ENCODE measurements at places on chromosomes 13 and 19.

DNA sequence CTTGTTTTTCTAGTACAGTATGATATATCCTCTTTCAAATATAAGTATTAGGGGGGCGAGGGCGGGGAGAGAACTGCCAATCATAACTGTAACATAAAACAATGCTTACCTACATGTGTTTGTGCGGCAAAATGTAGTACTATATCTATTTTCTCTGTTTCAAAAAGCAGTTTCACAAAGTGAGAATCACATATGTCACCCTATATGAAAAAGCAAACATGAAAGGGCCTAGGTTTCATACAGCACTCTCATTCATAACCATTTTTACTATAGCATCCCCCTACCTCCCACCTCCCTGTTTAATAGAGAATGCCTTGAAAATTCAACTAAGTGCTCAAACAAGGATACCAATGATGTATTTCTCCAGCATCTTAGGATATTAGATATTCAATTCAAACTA, 5.2 kb downstream of the TGDS start:
- no peak for DNase-seq

- no peak for DNase-seq
Measured at GRCh38 chr13:99687723-99688397, 186.6 kb downstream of the TM9SF2 start.

- DNase-seq, result no peak
Measured at GRCh38 chr13:71590654-71591148, 276.3 kb downstream of the DACH1 start.

DNA sequence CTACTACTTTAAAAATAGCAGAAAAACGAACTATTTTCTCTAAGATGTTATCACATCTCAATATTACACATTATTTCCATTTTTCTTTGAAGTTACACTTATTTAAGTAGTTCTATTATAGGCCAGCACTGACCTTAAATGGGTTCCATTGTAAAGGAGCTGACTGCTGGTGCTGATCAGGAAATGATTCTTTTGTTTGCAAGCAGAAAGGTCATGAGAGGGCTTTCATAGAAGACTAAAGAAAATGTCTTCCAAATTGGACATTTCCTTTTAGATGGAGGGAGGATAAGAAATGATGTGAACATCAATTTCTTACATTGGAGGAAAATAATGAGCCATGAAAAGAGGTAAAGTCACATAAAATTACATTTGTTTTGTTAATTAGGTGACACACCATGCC, 96.2 kb downstream of the SUCLA2 start:
- no peak for DNase-seq

GRCh38 chr19:5627395-5627904, 4.6 kb downstream of the SAFB start:
- DNase-seq, result peak; percentile 90

DNA sequence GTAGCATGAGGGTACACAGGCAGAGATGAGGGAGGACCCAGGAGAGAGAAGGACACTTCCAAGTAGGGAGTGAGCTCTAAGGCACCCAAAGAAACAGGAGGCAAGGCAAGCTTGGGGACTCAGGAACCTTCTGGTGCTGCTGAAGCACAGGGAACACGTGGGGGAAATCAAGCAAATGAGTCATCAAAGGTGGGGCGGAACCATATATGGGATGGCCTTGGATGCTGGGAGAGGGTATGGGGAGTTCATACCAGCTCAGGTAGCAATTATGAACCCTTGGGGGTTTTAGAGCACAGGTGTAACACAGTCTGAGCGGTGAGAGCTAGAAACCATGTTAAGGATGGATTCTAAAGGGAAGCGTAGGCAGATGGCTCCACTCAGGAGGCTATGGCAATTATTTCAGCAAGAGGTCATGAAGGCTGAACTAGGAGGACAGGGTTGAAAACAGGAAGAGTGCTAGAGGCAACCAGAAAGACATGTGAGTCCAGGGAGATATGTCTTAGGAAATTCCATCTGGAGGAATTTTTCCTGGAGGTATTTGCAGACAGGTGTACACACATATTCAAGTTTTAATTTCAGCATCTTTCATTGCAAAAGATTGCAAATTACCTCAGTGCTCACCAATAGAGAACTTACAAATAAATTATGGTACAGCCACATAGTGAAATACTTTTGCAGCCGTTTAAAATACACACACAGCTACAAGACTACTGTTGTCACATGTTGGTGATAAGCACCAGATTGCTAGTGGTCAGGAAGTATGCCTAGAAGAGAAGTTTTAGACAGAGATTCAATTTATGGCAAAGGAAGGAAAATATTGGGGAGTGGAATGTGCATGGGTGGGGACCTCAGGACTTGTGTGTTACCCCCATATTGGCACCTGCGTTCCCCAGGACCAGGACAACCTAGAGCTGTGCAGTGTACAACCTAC, 77.0 kb downstream of the STARD13 start:
- no peak for DNase-seq

GRCh38 chr19:5259750-5260149, 80.9 kb downstream of the PTPRS start:
- DNase-seq, result no peak

DNA sequence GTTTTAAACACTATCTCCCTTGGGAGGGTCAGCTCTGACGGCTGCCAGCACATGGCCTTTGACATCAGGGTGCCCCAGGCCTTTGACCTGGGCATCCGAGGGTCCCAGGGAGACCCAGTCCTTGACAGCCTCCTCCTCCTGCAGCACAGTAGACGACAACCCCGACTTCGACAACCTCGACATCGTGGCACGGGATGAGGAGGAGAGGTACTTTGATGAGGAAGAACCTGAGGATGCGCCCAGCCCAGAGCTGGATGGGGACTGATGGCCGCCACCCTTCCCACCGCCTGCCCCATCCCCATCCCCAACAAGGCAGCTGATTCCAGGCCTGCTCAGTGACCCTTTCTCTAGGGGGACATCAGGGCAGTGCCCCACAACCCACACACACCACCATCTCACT, 12.5 kb downstream of the CCDC97 start:
- DNase-seq, result no peak

DNA sequence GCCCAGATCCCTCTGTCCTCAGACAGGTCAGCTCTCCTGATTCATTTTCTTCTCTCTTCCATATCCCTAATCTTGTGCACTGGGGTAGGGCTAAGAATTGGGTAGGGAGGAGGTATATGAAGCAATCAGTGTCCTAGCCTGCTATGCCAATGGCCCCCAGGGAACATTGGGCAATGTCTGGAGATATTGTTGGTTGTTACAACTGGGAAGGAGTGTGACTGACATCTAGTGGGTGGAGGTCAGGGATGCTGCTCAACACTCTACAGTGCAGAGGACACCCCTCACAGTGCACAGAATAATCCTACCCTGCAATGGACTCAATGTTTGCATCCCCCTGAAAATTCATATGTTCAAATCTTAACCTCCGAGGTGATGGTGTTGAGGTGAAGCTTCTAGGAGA, 57.5 kb downstream of the CPAMD8 start:
- no peak for DNase-seq

DNA sequence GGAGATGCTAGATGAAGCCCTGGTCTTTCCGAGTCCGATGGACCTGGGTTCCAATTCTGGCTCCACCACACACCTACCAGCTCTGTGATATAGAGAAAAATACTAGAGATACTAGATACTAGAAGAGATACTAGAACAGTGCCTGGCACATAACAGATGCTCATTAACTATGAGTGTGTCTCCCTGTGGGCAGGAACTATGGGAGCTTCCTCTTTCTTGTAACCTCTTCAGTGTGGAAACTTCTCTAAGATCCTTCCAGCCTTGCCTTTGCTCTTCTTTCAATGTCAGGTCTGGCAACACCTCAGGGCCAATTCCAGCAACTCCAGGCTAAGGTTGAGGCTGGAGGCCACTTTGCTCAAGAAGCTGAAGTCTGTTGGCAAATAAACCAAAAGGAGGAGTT, 143.9 kb downstream of the KATNAL1 start:
- no peak for DNase-seq

DNA sequence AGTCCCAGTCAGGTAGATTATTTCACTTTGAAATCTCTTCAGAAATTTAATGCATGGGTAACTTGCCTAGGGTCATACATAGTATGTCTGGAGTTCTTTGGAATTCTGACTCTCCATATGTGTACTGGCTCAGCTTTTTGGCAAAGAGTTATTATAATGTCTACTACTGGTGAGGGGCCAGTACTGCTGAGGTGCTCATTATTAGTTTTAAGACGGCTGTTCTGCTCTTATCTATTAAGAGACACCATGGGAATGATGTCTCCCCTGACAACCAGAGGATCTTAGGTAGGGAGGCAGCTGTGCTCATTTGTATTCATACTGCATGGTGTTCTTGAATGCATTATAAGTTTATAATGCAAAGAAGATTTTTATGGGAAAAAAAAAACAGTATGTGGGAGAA, 184.1 kb downstream of the RGCC start:
- DNase-seq, result no peak

DNA sequence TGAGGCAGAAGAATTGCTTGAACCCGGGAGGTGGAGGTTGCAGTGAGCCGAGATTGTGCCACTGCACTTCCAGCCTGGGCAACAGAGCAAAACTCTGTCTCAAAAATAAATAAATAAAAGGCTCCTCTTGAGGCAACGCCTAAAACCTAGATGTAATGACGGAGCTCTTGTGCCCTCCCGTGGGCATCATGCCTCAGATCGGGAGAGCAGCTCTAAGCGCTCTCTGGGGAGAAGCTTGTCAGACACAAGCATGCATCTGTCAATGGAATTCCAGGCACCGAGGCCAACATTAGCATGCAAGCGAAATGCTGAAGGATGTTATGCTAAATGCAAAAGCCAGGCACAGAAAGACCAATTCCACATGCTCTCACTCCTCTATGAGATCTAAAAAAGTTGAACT, 45.6 kb upstream of the MRI1 start:
- peak; percentile 56 for DNase-seq

DNA sequence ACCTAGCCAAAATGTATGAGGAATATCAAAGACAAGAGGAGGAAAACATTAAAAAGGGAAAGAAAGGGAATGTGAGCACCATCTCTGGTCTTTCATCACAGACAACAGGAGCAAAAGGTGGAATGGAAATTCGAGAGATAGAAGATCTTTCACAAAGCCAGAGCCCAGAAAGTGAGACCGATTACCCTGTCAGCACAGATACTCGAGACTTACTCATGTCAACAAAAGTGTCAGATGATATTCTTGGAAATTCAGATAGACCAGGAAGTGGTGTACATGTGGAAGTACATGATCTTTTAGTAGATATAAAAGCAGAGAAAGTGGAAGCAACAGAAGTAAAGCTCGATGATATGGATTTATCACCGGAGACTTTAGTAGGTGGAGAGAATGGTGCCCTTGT, 217.0 kb downstream of the NBEA start:
- no peak for DNase-seq

DNA sequence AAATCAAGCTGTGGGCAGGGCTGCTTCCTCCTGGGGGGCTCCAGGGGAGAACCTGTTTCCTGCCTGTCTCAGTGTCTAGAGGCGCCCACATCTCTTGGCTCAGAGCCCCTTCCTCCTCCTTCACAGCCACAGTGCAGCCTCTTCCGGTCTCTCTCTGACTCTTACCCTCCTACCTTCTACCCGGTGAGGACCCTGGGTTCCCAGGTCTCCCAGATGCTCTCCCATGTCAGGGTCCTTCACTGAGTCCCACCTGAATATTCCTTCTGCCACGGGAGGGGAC, 153.1 kb downstream of the KDM4B start:
- no peak for DNase-seq

DNA sequence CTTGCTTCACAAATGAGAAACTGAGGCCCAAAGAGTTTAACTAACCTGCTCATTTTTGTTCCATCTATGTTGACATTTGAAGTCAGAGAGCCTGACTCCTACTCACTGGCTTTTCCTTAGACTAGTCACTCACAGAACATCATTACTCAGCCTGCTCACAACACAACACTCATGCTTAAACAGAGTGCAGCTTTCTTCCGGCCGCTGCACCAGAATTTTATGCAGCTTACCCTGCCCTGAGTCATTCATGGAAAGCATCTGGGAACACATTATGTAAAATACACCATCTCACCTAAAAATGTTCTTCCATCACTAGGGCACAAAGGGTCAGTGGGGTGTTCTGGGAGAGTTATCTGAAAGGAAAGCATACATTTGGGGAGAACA, 303.4 kb downstream of the SPRY2 start:
- DNase-seq, result peak; percentile 44

GRCh38 chr19:42122691-42123607, 9.3 kb downstream of the POU2F2 start:
- DNase-seq, result no peak

- DNase-seq, result no peak
Measured at GRCh38 chr19:291006-291521, at the start of gene PLPP2. Gene PLPP2 (minus strand): TSS chr19:291403. CDS start chr19:291336, 67 bp downstream.

- DNase-seq, result no peak
Measured at GRCh38 chr13:30735025-30735871, at the start of gene ALOX5AP. Gene ALOX5AP (plus strand): TSS chr13:30735543. CDS start chr13:30735606, 63 bp downstream.

GRCh38 chr19:18883526-18884304, 12.2 kb downstream of the CERS1 start:
- no peak for DNase-seq

DNA sequence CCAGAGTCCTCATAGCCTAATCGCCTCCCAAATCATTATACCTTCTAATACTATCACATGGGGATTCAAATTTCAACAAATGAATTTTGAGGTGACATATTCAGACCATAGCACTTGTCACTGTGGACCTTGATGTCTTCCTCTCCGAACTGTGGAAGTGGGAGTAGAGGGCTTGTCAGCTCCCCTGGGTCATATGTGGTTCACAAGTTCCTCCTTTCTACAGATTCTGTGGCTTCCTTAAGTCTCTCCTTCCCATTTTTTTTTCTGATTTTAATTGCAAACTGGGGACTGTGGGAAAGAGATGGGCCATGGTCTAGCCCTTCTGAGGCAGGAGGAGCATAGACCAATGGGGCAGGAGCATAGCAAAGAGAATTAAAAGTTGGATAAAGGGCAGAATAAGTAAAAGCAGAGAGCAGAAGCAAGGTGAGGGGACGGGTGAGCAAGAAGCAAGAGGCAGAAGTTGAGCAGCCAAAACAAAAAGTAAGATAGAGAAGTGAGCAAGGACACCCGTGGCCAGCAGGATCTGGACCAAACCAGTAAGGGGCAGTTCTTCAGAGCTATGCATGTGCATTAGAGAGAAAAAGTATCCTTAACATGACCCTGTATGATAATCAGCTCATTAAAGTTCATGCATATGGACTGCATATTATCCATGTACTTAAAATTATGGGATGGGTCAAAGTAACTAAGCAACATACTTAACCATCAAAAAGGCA, 2.6 kb upstream of the SIGLEC7 start:
- DNase-seq, result no peak

GRCh38 chr13:44165889-44166496, 207.6 kb upstream of the SERP2 start:
- DNase-seq, result no peak

- DNase-seq, result peak; percentile 56
Measured at GRCh38 chr19:49333811-49334288, 1.4 kb upstream of the CD37 start.

- peak; percentile 76 for DNase-seq
Measured at GRCh38 chr19:17281391-17282304, at the start of gene ANKLE1. Gene ANKLE1 (plus strand): TSS chr19:17281901. CDS start chr19:17281921, 20 bp downstream.

DNA sequence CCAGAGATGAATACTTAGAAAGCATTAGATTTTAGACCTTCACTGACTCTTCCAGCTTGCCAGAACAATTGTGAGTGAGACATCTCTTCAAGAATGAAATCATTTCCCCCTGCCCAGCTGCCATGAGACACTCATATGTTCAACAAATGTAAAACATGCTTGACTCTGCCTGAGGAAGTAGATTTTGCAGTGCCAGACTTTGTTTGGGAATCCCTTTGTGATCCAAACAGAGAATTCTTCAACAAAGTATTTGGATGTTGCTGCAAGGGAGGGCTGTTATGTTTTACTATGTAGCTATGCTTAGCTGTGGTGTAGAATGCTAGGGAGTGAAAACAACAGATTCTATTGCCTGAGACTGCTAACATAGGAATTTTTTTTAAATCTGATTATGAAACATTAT, 416.4 kb downstream of the DCT start:
- DNase-seq, result no peak

- DNase-seq, result no peak
Measured at GRCh38 chr19:42003506-42004294, 9.7 kb upstream of the ATP1A3 start.

All from aorta (tissue), 5 donors.